Hindlimb muscle (tissue), 1 donor: ENCODE measurements at places on chromosomes 6 and 20. TPM values are rescaled to one million over a fixed set of nuclear protein-coding genes. Genes with fewer than 3 reads are reported as not detected.

DNA sequence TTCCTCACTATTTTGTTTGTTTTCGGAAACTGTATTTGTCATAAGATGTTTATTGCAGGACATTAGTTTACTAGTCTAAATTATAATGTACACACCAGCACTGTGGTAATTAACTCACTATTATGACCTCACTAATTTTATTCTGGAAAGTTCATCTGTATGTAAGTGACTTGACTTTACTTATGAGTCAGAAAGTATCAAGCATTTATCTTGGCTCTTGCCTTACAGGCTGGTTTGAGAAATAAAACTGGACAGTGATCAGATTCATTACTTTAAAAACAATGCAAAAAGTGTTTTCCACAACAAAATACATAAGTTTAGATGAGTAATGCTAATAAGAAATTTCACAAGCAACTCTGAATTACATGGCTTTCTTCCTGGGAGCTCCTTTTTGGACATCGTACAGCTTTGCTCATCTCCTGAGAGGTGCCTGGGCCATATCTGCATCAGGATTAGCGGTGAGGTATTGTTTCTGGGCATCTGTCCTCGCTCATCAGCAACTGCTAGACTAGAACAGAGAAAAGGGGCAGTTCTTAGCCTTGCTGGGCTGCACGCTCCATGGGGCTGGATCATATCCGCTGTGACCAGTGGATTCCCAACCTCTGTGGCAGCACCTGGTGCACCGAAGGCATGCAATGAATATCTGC lies 179.8 kb downstream of the SOD2 start:
- no peak for DNase-seq

DNA sequence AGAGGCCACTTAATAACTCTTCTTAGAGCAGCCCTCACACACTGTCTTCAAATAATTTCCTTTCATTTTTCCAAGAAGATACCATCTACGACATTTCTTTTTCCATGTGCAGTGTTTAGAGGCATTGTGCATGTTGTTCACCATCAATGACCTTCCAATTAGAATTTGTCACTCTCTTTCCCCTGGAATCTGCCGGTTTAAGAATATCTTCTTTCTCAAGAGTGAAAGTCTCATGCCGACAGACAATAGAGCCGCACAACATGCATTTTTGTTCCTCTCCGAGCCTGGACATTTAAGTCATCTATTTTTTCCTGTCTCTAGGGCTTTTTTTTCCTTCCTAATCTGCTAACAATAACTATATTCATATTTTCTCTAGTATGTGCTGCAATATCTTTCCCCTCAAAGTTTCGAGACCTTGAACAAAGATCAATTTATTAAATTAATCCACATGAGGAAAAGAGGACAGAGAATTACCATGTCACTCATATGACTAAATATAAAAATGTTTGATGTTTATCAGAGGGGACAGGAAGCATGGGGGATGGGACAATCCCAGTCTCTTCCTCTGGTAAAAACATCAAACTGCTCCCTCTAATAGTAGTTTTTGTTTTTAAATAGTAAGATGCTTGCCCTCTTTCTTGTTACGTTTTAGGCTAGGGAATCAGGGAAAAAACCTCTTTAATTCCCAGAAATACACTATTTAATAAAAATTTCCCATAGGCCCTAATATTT lies 893.4 kb downstream of the C6orf118 start:
- no peak for DNase-seq

DNA sequence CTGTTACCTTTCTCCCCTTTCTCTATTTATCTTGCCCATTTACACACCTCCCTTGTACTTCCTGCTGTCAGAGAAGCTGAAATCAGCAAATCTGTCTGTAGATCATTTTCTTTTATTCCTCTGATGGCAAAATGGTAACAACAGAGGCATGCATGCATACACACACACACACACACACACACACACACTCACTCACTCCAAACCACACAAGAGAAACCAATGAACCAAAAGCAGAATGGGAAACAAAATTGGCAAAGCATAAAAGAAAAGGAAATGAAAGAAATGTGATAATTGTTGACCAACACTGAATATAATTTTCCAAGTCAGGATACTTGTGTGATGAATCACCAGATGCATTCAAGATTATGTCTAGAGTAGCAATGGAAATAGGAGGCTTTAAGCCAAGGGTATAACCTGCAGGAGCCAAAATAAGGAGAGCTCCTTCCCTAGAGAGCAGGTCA lies 172.4 kb downstream of the PLCB4 start:
- DNase-seq, result no peak

DNA sequence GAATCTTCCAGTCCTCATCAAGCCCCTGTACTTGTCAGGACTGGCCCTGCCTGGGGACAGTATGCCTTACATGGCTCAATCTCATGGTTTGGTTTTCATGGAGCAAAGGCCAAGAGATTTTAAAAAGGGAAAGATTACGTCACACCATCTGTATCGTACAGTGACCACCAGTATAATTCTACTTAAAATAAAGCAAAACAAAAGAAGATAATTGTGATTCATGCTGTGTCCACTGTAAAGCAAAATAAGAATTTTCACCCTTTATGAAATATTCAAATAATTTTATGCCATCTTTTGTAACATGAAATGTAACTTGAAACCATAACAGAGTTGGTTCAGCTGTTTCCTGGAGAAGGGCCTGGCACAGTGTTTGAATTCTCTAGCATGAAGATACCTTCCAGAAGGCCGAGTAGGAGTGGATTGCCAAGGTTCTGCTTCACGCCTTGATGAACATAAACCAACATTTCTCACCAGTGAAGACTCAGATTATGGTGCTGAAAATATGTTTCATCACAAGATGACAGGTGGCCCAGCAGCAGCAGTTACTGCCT lies 486.5 kb downstream of the RFPL4B start:
- peak; percentile 27 for DNase-seq

DNA sequence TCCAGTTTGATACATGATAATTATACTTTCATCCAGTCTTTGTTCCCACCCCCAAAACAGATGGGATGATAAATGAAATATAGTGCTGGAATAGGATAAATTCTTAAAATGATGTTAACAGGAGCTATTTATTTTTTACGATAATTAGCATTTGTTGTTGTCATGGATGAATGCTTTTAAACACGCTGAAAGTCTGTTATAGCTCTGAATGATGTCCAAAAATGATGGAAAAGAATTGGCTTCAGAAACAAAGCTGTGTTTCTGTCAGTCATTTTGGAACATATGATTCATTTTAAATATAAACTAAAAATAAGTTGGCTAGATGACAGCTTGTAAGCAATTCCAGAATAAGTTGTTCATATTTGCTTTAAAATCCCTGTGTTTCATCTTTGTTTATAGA lies 237.4 kb downstream of the GRIK2 start:
- no peak for DNase-seq

GRCh38 chr20:20824924-20825584 lies 112.6 kb upstream of the RALGAPA2 start:
- DNase-seq, result peak; percentile 67

GRCh38 chr20:55142932-55143331 lies 667.5 kb downstream of the DOK5 start:
- no peak for DNase-seq

- no peak for DNase-seq
Observed at GRCh38 chr6:155267411-155267810, 3.6 kb downstream of the CLDN20 start.

DNA sequence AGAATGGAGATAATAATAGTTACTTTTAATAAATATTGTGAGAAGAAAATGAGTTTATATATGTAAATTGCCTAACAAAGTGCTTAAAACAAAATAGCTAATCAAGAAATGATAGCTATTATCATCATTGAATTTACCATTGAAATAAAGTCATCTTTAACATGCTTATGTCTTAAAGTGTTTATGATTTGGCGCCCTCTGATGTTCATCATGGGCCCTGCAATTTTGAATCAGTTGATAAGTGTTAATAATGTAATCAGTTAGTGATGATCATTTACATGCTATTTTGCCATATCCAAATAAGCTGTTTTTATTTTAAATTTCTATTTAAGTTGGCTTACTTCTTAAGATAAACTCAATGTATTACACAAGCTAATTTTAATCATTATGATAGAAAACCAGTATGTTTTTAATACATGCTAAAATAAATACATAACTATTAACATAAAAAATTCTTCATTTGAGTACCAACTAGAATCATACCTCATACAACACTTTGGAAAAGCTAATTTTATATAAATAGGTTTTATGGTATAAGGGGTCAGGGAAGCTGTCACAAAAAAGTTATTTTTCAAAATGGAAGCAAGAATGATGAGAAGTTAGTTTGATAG lies 39.2 kb upstream of the TPD52L1 start:
- DNase-seq, result no peak

GRCh38 chr6:151196555-151196954 lies 43.2 kb upstream of the AKAP12 start:
- DNase-seq, result peak; percentile 79

DNA sequence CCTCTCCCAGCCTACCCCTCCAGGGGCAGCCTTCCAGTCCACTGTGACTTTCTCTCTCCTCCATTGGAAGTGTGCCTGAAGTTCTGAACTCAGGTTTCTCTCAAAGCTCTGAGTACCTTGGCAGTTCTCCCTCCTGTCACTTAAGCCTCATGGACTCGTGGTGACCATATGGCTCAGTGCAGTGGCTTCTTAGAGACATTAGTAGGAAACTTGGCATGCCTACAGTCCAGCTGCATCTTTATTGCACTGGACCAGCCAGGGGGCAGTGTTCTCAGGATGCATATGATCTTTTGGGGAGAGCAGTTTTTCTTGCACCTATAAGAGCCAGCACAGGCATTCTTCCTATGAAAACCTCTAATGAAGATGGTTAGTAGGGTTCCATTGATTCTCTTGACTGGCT lies 47.5 kb upstream of the KCNK16 start:
- DNase-seq, result no peak

GRCh38 chr6:157823528-157824370 lies 703 bp downstream of the SNX9 start:
- DNase-seq, result peak; percentile 70

DNA sequence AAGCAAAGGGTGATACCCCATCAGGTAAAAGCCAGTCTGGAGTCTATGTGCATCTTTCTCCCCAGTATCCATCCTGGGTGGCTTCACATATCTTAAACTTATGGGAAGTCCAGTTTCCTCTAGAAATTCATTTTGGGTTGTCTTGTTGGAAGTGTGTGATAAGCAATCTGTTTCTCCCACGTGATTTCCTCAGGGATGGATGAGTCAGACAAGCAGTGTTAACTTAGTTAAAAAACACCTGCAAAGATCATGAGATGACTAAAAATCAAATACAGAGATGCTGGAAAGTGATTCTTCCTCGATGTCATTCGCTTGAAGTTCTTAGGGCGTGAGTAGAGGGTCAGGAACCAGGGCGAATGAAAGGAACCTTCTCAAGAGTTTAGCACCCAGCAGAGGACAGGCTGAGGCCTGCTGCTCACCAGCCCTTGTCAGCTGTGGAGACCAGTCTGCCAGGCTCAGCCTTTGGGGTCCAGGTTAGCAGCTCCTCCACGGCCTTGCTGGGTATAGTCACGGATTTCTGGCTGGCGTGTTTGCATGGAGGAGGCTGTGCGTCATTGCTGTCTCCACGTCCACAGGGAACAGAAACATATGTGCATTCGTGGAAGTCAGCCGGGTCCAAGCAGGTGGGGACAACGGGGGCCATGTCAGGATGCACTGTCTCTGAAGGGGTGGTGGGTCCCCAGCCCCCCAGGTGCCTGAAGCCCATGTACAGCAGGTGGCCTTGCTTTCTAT lies 2.8 kb upstream of the PNPLA1 start:
- DNase-seq, result no peak

DNA sequence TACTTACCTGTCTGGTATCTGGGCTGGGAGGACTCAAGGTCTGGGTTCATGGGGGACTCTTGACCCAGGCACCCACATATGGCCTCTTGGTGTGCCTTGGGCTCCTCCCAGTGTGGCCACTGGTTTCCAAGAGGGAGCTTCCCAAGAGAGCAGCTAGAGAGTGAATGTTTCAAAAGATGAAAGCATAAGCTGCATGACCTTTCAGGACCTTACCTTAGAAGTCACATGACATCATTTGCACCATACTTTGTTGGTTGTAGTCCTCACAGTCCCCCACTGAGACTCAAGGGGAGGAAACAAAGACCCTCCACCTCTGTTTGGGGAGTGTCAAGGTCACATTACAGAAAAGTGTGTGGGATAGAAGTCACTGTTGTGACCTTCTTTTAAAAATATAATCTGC lies 13.9 kb downstream of the ACTR5 start:
- DNase-seq, result no peak

DNA sequence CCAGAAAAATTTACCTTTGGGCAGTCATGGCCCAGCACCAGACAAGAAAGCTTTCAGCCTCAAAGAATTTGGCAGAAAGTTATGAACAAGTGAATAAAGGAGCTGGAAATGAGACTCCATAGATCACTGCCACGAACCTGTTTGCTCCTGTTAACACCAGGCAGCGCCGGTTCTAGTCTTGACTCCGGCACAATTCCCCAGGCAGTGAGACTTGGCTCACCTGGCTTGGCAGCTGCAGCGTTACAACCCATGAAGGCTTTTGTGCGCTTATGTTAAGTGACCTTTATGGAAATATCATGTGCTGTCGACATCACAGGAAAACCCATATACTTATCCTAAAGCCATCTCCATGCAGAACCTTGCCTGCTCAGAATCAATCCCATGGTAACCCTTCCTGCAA lies 22.2 kb upstream of the FOXC1 start:
- DNase-seq, result no peak

- no peak for DNase-seq
Observed at GRCh38 chr6:9139746-9140145, 704.4 kb upstream of the SLC35B3 start.

DNA sequence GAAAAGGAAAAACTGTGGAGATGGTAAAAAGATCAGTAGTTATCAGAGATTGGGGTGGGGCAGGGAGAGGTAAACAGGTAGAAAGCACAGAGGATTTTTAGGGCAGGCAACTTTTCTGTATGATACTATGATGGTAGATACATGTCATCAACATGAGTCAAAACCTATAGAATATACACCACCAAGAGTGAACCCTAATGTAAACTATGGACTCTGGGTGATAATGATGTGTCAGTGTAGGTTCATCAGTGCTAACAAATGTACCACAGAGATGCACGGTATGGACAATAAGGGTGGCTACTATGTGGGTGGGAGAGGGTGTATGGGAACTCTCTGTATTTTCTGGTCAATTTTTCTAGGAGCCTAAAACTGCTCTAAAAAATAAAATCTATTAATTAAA lies 18.5 kb downstream of the PACSIN1 start:
- no peak for DNase-seq

- no peak for DNase-seq
Observed at GRCh38 chr6:9623228-9623832, 791.5 kb downstream of the TFAP2A start.

TNFRSF21 gene
- 22.9 TPM for polyA plus RNA-seq

STXBP5 gene
- 10.7 TPM for polyA plus RNA-seq

KHDC1L gene
- polyA plus RNA-seq, result not detected

EFCAB8 gene
- polyA plus RNA-seq, result 0.15 TPM

E2F1 gene
- 10.2 TPM for polyA plus RNA-seq
